Substantia nigra (tissue), 51 donors: ENCODE measurements at places on chromosomes 13 and 19.

GRCh38 chr13:52454459-52454819 is 839 bp upstream of the CKAP2 start:
- no peak for DNase-seq

DNA sequence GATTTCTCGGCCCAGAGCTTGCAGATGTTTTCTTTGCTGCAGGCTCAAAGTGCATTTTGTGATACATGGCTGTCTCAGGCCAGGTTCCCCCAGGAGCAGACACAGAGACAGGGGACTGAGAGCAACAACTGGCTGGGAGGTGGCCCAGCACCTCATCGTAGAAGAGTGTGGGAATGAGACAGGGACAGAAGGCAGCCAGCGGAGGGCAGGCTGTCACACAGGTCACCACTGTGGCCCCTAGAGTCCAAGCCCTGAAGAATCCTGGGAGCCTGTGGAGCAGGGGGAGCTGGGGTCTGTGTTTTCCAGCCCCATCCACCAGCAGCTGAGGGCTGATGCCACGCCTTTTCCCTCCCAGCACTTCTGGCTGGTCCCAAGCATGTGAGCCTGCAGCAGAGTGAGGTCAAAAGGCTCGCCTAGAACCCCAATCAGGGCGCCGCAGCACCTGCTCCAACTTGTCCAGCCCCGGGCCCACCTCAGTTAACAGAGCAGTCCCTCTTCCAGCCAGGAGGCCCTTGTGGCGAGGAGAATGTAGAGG is 723.8 kb downstream of the UQCRFS1 start:
- DNase-seq: no peak

DNA sequence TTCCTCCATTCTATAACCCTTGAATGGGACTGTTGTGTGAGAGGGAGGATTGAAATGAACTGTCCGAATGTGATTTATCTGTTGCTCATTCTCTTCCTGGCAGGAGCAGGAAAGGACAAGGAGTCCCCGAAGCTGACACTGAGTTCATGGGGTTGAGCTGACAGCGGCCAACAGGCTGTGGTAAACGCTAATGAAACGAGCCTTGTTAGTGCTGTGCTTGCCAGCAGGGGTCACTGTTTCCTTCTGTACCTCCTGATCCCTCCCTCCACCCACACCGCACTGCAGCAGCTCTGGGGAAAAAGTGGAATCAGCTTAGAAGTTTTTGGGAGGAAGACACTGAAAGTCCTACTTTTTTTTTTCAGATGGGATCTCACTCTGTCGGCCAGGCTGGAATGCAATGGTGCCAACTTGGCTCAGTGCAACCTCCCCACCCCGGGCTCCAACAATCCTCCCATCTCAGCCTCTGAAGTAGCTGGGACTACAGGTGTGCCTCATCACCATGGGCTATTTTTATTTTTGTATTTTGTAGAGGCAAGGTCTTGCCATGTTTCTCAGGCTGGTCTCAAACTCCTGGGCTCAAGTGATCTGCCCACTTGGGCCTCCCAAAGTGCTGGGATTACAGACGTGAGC is 6.7 kb upstream of the ZNF761 start:
- peak; percentile 64 for DNase-seq

DNA sequence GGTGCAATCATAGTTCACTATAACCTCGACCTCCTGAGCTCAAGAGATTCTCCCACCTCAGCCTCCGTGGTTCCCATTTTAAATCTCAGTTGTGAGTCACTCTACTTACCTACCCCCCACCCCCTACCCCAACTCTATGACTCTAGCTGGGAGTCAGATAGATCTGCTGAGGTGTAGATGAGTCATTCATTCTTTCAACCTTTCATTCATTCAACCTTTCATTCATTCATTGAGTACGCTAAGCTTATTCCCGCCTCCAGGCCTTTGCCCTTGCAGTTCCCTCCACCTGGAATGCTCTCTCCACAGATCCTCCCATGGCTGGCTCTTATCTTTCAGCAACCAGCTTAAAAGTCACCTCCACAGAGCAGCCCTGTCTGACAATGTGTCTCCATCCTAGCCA is 1.1 kb upstream of the MAST1 start:
- DNase-seq: no peak

DNA sequence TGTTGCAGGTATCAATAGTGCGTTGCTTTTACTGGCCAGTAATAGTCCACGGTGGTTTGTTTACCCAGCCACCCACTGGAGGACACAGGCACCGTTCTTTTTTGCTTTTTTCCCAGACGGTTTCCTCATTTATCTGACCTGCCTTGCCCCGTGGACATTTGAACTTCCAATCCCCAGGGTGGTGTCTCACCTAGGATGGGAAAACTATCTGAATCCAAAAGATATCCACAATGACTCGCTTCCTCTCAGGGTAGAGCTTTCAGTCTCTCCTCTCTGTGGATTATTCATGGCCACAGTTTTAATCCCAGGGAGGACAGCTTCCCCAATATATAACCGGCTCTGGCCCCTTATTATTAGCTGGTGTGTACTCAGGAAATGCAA is 170.8 kb downstream of the FOXO1 start:
- no peak for DNase-seq

DNA sequence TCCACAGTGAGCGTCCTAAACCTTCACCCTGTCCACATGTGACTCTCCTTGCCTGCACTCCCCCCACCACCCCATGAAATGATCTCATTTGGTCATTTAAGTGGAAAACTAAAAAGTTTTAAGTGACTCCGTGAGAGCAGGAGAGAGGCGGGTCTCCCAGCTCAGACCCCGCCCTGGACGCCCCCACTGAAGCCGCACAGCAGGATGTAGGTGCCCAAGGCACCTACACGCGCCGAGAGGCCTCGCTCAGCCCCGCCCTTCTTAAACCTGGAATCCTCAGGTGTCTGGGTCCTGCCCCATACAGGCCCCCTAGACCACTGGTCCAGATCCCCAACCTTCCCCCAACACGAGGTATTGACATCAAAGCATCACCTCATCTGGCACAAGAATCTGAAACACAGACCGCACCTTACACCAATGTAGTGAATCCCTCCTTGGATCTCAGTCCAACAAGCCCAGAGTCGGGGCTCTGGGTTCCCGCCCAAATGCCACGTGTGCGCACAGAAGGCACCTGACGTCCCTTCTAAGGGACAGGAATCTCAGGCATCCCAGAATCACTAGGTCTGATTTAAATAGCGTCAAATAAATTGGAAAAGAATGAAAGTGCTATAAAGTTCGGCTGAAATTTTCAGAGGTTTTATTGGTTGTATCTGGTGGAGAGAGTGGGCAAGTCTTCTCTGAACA is 3.5 kb downstream of the IGFL1 start:
- DNase-seq: no peak
